ENCODE measurements at places on chromosomes 5 and 9.

DNA sequence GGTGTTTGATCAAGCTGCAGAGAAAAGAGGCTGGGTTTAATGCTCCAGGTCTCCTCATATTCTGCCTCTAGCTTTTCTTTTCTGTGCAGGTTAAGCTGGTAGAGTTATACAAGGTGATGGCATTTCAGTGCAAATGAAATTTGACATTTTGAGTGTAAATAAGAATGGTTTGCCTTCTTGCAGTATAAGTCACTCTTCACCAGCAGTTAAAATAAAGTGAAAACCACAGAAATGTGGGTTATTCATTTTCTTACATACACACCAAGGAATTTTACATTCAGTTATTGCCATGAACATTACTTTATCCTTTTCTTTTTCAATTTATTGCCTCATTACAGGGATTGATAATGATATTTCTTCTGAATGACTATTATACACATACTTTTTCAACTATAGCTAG lies 337.5 kb upstream of the PCSK5 start:
- no peak for DNase-seq

- DNase-seq: peak; percentile 77
Measured at GRCh38 chr9:131999692-132000551, 79.7 kb downstream of the MED27 start.

DNA sequence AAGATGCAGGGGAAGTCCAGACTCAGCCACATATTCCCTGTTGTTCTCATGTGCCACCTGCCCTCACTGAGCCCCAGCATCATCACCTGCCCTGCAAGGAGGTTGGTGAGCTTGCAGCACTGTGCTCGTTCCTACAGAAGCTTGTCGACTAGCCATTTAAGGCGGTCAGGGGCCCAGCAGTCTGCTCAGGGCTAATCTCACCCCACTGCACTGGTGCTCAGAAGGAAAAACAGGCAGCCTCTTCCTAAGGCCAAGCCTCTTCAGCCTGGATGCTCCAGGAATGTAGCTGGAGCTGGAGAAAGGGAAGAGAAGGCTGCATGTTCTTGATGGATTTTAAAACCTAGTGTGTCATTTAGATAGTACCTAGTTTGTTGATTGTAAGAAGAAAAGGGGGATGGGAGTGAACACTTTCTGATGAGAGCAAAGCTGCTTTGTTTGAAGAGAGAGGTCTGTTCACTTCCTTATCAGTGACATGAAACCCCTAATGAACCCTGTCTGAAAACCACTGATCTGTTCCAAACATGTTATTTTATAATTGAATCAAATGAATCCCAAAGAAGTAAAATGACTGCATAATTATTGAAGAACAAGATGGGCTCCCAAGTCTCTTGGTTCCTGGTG lies 10.6 kb upstream of the ASPN start:
- DNase-seq: no peak

- peak; percentile 39 for DNase-seq
Measured at GRCh38 chr9:134626571-134627416, 14.8 kb upstream of the COL5A1 start.

- DNase-seq: no peak
Measured at GRCh38 chr5:112795342-112795741, 57.7 kb downstream of the APC start.

- DNase-seq: no peak
Measured at GRCh38 chr9:86535406-86535915, 181.3 kb upstream of the TUT7 start.

DNA sequence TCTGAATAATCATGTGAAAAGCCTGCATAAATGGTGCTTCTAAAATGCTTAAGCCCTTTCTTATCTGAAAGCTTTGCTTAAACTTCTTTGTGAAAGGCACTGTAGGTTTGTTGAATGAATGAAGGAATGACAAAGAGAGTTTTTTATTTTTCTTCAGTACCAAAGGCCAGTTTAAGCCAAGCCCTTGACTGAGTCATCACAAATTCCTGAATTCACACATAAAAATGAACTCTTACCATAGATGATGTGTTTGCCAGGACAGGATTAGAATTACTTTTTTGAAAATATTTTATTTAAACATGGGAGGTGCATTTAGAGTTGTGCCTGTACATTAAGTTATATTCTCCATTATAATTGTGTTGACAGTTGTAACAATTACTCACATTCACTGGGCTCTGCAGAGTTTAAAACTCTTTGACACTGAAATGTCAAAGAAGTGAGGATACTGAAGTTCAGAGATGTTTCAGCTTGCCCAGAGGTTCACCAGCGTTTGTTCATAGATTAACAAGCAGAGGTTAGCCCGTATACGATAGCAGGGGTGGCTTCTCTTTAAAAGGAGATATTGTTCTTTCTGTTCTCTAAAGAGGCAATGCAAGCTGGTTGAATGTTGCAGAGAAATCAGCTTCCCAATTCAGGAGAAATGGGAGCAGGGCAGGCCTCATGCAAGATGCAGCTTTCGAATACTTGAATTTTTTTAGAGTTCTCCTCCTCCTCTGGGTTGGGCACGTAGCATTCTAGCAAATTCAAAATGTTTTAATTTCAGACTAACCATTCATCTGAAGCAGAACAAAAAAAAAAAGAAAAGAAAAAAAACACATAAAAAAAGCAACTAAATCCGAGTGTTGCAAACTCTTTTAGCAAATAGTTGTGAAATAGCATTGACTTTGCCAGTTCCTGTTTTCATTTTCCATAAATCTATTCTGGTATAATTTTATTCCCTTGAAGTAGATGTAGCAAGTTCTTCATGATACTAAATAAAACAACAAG lies 358.7 kb upstream of the KLF4 start:
- DNase-seq: peak; percentile 26

DNA sequence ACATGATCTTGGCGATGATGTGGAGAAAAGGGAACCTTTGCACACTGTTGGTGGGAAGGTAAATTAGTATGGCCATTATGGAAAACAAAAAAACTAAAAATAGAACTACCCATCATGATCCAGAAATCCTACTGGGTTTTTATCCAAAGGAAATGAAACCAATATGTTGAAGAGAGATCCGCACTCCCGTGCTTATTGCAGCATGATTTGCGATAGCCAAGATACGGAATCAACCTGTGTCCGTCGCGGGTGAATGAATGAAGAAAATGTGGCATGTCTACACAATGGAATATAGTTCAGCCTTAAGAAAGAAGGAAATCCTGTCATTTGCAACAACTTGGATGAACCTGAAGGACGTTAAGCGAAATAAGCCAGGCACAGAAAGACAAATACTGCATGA lies 84.5 kb downstream of the TTLL11 start:
- DNase-seq: no peak

DNA sequence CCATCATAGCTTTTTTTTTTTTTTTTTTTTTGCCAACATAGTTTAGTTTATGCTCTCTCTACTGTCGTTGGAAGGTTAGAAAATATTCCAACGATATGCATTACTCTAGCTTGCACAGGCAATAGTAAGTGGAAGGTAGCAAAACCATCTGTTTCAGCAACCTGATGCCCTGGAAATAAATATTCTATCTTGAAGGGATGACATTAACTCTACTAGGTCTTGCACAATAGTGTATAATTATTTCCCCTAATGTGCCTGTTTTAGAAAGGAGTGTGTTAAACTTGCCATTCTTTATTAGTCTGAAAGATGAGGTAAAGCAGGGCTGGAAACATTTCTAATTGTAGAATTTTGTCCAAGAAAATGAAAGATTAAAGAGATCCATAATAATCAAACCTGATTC lies 111.0 kb downstream of the PCSK5 start:
- no peak for DNase-seq

DNA sequence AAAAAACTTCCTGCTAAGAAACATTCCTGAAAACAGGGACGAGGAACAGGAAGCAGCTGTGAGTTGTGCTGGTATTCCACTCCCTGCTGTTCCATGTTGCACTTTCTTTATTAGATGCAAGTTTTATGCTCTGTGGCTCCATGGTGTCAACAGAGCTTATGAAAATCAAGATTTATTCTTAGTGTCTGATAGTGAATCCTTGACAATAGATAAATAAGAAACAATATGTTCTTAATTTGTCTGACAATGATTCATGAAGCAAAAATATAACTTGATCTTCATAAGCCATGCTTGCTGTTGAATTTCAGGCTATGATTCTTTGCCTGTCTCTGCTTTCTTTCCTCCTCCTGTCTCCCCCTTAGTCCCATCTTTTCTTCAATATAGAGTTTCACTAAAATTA lies 119.6 kb downstream of the DROSHA start:
- no peak for DNase-seq

DNA sequence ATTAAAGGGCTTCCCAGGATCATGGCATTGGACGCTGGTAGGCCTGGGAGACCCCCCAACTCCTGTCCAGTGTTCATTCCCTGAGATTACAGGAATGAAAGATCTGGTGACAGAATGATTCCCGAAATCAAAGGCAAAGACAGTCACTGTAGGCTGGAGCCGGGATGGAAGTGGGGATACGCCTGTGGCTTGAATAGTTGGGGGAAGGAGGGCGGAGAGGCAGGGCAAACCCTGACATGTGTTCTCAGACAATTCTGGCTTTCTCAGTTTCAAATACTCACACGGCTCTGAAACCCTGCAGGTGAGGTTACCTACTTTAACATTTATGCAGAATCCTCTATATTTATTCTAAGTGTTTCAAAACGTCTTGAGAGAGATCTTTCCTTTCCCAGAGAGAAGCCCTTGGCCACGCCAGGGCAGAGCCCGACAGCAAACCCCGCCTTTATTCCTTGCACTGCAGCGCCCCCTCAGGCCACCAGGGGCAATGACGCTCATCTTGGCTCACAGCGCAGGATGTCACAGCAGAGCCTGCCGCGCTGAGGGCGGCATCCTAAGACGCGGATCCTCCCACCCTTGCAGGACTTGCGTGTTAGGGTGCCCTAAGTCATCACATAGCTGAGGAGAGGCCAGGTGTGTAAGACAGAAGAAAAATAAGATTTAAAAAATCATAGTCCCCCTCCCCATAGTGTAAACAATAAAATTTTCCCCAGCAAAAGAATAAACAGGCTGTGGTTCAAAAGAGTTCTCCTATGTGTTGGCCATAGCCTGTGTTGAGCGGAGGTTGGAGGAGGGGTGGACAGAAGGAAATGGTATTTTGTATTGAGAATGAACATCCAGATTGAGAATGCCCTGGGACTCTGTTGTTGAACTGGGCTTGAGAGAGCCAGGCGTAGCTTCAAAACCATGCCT lies 284.5 kb downstream of the NTRK2 start:
- no peak for DNase-seq
